ENCODE measurements at places on chromosomes 12 and 14.

- no peak for DNase-seq
Measured at GRCh38 chr14:64706593-64707193, 2.5 kb downstream of the PLEKHG3 start.

- DNase-seq: no peak
Measured at GRCh38 chr12:130953771-130954543, at the start of gene ADGRD1. ADGRD1 (plus strand) TSS chr12:130953907; CDS start chr12:130954466, 559 bp downstream.

GRCh38 chr12:4742416-4742970 is 22.3 kb downstream of the GALNT8 start:
- DNase-seq: no peak

DNA sequence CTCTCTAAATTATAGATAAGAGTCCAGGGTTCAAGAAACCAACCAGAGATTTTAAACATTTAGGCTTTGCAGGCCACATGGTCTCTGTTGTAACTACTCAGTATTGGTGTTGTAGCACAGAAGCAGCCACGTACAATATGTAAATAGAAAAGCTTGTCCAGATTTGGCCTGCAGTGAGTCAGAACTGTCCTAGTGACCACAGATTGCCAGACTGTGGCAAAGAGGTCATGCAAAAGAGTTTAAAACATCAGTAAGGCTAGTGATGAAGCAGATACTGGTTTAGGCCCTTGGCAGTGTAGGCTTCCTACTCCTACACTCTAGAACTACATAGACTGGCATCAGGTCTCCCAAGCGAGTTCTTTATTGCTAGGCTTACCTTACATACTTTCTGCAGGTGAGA is 117.6 kb upstream of the GARIN6 start:
- no peak for DNase-seq

- DNase-seq: no peak
Measured at GRCh38 chr14:89794096-89794495, 160.4 kb downstream of the EFCAB11 start.

- no peak for DNase-seq
Measured at GRCh38 chr14:62079038-62079437, 316.8 kb downstream of the SNAPC1 start.

DNA sequence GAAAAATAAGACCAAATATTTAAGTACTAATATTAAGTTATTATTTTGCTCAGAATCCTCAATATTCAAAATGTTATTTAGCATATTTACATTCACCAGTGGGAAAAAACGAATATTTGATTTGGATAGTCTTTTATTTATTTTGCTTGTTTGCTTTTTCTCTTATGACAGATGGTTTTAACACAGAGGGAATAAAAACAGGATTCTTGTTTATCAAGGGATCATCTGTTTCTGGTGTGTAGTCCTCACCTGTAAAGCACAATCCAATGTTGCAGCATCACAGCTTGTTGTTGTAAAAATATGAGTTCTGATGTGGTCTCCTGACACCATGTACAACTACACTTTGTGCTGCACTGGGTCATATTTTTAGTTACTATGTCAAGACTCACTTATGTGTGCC is 103.9 kb downstream of the AVPR1A start:
- no peak for DNase-seq

- DNase-seq: no peak
Measured at GRCh38 chr12:17511369-17511768, 578.6 kb downstream of the RERGL start.

GRCh38 chr12:5513406-5513805 is 81.5 kb downstream of the NTF3 start:
- no peak for DNase-seq

DNA sequence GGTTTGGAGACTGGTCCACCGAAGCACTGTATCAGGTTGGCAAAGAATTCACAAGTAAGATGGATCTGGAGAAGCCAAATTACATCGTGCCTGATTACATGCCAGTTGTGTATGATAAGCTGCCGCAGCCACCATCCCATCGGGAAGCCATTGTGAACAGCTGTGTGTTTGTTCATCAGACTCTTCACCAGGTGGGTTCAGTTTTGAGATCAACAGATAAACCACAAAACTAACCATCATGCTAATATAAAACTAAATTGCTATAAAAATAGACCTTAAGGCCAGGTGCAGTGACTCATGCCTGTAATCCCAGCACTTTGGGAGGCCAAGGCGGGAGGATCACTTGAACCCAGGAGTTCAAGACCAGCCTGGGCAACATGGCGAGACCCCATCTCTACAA is 58.9 kb downstream of the HSP90AA1 start:
- no peak for DNase-seq
